ENCODE measurements at places on chromosomes 11 and 22.

- DNase-seq: peak; percentile 82
Observed at GRCh38 chr11:76799066-76799804, 16.1 kb downstream of the TSKU start.

GRCh38 chr11:94245121-94245520 is 59.3 kb upstream of the IZUMO1R start:
- DNase-seq: no peak

GRCh38 chr11:69209421-69210309 is 53.9 kb downstream of the SMIM38 start:
- no peak for DNase-seq

DNA sequence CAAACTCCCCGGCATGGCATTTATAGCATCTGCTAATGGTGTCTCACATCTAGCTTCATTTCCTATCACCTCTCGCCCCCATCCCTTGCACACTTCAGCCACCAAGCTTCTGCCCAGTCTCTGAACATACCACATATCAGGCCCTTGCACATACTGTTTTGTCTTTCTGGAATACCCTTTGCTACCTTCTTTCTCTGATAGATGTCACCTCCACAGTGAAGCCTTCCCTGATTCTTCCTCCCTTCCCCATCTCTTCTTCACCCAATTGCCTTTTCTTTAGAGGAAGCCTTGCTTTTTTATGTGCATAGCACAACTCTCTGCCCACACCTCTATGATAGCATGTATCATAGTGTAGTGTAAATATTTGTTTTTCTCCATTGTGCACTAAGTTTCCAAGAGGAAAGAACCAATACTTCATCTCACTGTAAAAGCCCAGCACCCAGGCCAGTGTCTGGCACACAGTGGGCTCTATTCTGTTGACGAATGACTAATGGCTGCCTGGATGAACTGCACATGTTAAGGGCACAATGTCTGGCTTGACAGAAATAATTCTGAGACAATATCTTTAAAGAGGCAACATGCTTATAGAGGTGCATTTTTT is 27.8 kb downstream of the P4HA3 start:
- no peak for DNase-seq

DNA sequence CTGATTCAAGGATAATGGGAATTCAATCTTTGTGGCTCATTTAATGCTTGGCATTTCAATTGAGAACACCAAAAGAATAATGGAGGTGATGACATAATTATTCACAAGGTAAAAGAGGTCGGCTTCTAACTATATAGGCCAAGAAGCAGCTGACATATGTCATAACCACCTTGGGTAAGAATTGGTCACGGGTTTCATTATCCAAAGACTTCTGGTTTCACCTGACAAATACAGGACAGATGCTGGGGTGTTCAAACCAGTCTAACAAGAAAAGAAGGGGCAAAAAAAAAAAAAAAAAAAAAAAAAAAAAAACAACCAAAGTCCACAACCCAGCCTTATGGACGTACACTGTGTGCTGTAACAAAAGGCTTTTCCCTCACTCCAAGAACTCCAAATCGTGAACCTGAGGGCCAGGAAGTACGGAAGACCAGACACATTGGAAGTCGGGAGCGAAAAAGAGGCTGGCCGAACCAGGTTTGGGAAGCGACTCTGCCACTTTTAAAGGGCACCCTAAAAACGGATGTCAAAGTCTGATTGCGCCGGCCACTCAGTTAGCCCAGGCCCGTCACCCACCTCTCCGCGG is 385 bp downstream of the HARBI1 start:
- no peak for DNase-seq

DNA sequence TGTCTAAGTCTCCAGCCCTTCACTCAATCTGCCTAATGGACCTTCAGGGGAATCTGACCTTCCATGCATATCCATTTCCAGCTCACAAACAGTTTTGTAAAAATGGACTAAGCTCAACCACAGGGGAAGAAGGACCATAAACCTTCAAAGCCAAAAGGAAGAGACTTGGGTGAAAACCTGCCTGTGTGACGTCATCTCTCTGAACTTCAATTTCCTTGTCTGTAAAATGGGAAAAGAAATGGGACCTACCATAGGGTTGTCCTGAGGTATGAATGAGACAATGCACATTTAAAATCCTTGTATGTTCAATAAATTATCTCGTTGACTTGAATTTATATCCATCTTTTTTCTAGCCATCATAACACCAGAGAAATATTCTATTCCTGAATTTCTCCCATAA is 370.7 kb downstream of the INSC start:
- no peak for DNase-seq

DNA sequence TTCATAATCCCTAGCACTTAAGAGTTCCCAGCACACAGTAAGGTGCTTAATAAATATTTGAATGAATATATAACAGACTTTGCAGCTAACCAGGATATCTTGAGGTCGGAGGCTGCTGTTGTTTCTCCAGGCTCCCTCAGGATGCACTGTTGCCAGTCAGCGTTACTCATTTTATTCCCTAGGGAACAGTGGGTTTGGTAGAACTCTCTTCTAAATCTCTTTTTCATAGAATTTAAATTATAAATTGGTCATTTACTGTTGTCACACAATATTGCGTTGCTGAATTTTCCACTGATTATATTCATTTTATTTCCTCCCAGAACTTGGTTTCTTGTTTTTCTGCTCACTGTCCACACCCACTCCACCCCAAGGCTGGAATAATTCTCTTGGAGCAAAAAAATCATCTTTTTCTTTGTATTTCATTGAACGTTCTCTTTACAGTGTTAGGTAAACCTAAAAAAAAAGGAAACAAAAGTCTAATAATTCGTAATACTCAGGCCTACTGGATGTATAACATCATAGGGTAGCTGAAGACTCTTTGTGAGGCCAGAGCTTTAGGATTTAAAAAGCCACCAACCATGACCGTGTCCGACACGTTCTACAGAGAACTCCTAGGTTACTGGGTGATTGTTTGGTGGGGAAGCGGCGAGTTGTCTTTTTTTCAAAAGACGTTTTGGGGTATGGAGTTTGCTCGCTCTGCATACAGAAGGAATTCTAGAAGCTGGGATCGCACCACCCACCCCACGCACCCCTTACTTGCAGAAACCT is 766 bp upstream of the CAPRIN1 start:
- no peak for DNase-seq
